ENCODE measurements at places on chromosomes 3 and 15. TPM values are rescaled to one million over a fixed set of nuclear protein-coding genes. Genes with fewer than 3 reads are reported as not detected.

DNA sequence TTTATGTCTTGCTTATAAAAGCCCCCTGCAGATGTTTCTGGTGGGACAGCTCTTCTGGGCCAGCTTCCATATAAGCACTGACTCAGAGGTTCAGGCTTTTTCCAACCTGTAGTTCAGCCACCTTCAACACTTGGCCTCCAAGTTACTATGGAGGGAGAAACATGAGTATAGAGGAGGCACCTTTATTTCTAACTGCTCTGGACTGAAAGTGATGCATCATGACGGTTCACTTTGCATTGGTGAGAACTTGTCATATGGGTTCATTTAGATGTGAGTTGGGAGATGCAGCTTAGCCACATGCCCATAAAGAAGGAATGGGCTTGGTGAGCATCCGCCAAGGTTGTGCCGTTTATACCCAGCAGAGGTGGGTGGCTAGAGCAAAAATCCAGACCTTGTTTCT, 58.8 kb upstream of the CFAP161 start:
- no peak for DNase-seq

- DNase-seq: no peak
These were observed 12.6 kb downstream of the IFT57 start for GRCh38 chr3:108209579-108209978.

DNA sequence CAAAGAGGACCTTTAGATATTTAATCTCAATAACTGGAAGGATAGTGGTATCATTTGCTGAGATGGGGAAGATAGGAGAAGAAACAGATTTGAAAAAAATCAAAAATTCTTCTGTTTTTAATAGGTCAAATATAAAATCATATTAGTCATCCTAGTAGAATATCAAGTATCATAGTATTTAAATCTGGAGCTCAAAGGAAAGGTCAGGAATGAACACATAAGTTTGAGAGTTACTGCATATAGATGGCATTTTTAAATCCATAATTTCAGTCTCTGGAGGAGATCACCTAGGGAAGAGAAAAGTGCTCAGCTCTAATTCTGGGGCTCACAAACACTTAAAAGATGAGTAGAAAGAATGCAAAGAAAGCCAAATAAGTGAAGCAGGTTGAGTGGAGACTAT, 24.9 kb upstream of the CFAP20DC start:
- no peak for DNase-seq

GRCh38 chr3:64316971-64317370, 91.7 kb upstream of the PRICKLE2 start:
- no peak for DNase-seq

DNA sequence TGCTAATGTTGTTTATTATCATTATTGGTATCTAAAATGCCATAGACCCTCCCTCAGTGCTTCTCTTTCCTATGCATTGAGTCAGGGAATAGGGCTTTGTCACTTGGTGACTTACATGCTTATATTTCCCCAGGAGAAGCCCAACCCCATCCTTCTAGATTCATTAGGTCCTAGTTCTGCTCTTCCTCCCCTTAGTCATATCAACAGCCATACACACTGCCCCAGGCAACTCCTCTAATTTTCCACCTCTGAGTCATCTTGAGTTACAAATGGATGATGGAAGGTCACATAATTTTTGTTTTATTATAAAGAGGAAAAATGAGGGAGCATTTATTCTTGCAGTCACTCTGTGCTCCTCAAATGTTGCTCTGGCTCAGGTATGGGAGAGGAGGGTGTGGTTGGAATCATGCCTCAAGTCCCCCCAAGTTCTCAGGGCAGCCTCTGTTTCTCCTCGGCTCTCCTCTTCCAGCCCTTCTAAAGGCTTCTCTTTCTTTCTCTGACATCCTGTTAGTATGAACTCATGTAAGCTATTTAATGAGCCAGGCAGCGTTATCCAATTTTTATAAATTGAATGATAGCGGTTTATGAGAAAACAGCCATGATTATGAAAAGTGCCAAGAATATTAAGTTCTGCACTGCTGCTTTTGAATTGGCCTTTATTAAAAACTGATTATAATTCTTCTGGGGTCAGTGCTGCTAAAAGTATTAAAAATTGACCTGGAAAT, 45.6 kb upstream of the FSTL1 start:
- DNase-seq: no peak

- DNase-seq: no peak
These were observed 2.5 kb downstream of the SCAMP2 start for GRCh38 chr15:74870436-74871215.

DNA sequence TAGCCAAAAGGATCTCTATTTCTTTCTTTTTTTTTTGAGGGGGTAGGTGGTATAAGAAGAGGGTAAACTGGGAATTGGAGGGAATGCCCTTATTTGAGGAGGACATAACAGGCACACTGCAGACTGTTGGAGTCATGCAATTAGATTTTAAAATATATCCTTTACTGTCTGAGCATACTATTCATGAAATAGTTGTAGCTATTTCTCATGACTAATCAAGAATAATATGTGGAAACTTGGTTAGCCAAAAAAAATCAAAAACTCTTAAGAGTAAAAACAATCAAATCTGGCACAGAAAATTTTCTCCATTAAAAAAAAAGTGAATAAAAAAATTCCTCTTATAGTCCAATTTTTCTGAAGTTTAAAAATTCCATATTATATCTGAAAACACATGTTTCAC, 174.9 kb downstream of the SCAPER start:
- no peak for DNase-seq

GRCh38 chr15:31403606-31404005, 77.0 kb downstream of the KLF13 start:
- no peak for DNase-seq

DNA sequence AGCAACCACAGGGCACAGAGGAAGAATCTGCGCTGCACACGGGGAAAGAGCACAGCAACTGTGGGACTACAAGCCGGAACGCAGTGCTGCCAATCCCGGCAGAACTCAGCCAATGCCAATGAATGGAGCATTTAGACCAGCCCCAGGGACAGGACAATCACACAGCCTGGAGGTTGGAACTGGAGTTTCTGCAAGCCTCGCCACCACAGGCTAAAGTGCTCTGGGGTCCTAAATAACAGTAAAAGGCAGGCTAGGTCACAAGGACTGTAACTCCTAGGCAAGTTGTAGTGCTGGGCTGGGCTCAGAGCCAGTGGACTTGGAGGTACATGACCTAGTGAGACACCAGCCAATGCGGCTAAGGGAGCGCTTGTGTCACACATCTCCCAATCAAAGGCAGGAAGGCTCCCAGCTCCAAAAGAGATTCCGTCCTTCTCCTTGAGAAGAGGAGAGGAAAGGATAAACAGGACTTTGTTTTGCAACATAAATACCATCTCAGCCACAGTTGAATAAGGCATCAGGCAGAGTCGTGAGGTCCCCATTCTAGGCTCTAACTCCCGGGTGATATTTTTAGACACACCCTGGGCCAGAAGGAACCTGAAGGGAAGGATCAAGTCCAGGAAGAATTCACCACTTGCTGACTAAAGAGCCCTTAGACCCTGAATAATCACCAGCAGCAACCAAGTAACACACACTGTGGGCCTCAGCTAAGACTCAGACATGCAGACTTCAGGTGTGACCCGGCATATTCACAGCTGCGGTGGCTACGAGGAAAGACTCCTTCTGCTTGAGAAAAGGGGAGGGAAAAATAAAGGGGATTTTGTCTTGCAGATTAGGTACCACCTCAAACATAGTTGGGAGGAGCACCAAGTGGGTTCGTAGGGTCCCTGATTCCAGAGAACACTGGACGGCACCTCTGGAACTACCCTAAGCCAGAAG, 85.5 kb upstream of the XXYLT1 start:
- DNase-seq: no peak

GRCh38 chr3:31858439-31858838, 122.6 kb downstream of the OSBPL10 start:
- no peak for DNase-seq

DNA sequence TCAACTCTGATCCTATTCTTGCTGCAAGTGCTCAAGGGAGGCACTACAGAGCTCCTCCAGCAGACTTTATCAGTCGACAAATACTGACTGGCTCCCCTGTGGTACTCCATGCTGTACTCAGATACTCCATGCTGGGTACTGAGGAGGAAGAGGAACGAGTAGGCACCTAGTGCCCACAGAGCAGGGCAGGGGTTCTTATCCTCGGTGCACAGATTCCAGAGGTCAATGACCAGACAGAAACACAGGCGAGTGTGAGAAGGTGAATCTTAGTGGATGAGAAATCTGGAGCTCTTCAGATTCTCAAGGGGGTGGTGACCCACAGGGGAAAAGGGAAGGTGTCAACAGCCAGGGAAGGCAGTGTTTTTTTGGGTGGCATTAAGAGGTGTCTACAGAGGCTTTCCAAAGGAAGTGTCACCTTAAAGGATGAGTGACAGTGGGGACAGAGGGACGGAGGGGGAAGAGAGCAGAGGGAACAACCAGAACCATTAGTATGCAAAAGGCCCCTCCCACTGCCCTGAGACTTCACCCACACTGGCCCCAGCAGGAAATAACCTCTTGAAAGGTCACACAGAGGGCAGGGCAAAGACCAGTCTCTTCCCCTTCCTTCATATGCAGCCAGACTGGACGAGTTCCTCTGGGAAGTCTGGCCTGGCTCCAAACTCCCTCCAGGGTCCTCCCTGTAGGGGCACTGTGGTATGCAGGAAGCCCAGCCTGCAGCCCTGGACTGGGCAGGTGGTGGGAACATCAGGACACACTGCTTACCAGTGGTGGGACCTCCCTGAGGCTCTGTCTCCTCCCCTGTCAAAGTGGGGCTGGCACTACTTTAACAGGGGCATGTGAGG, 27.5 kb downstream of the CCDC12 start:
- DNase-seq: no peak

DNA sequence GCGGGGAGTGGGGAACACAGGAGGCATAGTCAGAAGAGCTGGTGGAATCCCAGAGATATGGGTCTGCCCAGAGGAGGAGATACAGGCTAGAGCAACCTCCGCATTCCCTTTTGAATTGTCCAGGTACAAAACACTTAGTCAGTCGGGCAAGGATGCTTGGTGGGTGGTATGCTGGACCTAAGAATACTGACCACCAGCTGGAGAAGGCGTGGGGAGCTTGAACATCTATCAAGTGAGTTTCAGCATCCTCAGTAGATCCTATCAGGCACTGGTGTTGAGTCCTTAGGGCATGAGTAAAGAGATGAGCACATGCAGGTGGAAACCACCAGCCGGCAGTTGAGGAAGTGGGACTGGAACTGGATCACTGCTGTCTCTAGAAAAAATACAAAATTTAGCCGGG, 14.7 kb upstream of the DIS3L start:
- DNase-seq: no peak

DNA sequence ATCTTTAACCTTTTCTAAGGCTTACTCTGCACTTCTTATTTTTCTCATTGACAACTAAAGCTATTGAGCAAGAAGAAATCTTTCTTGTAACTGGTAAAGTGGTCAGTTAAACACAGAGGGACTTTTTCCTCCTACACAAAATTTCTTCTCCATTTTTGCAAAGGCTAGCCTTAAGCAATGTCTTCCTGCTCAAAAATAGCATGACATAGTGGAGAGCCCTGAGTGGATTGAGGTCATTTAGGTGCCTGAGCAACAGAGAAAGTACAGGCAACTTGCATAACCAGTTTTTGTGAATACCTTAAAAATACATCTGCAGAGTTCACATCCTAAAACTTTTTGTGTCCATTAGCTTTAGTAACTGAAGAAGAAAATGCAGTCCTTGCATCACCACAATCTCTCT, 144.7 kb upstream of the TTC14 start:
- no peak for DNase-seq

- no peak for DNase-seq
These were observed 594.4 kb downstream of the FOXP1 start for GRCh38 chr3:70989174-70989573.

DNA sequence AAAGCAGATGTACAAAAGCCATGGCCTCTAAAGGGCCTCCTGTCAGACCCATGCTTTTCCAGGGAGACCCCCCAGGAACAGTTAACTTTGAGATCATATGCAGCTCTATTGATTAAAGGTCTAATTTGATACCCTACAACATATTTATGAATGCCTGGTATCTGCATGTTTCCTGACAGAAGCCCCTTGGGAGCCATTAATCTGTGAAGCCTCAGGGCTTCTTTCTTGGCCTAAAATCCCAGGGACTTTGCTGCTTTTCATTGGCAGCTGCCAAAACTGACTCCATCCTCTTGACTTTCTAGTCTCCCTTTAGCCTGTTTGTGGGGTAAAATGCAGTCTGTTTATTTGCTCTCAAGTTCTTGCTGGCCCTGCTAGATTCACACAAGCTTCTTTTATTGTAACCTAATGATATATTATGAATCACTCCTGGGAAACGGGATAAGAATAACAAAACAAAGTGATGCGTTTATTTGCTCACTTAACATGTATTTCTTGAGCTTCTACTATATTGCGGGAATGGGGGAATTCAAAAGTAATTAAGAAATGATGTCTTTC, 257.0 kb downstream of the LSAMP start:
- DNase-seq: no peak

GRCh38 chr3:149245738-149246451, 24.3 kb upstream of the CP start:
- no peak for DNase-seq

DNA sequence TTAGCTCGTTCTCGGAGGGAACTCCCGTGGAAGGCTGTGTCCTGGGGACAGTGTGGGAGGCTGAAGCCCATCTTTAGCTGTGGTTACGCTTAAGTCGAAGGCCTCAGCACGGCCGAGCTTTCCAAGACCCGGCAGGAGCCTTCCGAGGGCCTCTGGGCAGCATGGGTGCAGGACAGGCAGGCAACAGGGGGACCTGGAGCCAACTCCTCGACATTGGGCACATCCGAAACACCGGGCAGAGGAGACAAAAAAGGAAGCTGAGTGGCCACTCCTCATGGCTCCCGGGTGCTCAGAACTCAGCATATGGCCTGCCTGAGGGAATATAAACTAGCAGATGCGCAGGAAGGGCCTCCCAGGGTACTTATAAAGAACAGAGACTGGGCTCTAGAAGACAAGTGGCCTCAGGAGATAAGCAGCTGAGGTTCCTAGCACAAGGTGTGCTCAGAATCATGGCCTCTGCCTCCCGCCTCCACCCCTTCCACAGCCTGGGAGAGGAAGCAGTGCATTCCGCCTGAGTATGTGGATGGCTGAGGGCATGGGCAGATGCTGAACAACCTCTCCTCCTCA, 34.1 kb downstream of the ABTB1 start:
- no peak for DNase-seq

GRCh38 chr15:27622371-27622770, 476.7 kb downstream of the OCA2 start:
- DNase-seq: no peak

DNA sequence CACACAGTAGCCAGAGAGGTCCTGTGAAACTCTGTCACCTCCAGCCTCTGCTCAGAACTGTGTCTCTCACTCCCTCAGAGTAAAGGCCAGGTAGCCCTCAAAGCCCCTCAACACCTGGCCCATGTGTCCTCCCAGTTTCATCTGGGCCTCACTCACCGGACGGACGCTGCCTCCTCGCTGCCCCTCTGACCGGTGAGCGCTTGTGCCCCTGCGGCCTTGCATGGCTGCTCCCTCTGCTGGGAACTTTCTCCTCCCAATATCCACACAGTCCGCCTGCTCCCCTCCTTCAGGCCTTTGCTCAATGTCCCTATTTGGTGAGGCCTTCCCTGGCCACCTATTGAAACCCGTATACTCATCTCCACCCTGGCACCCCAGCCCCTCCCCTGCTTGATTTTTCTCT, 36.8 kb upstream of the TRH start:
- no peak for DNase-seq

- no peak for DNase-seq
These were observed 6.2 kb downstream of the TGFBR2 start for GRCh38 chr3:30612437-30613132.

GRCh38 chr3:72092778-72093177, 307.8 kb upstream of the PROK2 start:
- DNase-seq: no peak

CISH gene
- polyA plus RNA-seq: 16.3 TPM

CPEB1 gene
- 3.0 TPM for polyA plus RNA-seq

AEN gene
- 25.7 TPM for polyA plus RNA-seq

CCR9 gene
- 0.49 TPM for polyA plus RNA-seq

HMCES gene
- 82.2 TPM for polyA plus RNA-seq

EPHA6 gene
- polyA plus RNA-seq: not detected

COL6A6 gene
- not detected for polyA plus RNA-seq

EPHB3 gene
- 0.59 TPM for polyA plus RNA-seq

All from naive thymus-derived CD8-positive, alpha-beta T cell (primary cell).